Testis (tissue), 5 donors: ENCODE measurements at places on chromosomes 3 and 15.

DNA sequence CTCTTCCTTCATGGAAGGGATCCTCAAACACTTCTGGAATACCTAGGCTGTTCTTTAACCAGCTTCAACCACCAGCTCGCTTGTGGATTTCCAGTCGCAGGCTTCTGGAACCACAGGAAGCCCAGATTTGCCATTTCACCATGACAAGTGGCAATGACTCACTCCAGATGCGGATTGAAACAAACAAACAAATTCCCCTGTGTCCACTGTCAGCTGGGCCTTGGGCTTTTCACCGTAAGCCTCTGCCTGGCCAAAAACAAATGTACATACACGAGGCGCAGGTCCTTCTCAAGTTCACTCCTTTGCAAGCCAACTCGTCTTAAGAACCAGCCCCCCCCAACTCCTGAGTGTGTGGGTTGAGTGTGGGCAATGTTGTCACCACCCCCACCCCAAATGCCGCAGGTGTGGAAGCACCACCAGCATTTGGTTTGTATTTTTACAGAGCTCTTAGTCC, 8.8 kb downstream of the BCL6 start:
- peak; percentile 18 for DNase-seq

DNA sequence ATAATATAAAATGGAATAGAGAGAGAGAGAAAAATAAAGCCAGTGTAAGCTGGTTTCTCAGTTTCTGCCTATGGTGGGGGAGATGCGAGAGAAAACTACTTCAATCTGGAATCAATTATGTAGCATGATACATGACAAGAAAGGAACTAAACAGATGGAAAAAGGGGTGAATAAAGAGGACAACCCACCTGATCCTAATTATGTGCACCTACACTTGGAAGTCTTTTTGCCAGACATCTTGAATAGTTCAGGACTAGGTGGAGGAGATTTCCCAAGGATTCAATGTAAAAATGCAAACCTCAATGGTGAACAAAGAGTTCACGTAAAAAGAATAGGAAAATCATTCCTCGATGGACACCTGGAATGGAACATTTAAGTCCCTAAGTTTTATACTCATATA, 524.4 kb upstream of the RGMA start:
- DNase-seq = no peak

- no peak for DNase-seq
Measured at GRCh38 chr3:183500319-183500718, 55.2 kb downstream of the KLHL6 start.

DNA sequence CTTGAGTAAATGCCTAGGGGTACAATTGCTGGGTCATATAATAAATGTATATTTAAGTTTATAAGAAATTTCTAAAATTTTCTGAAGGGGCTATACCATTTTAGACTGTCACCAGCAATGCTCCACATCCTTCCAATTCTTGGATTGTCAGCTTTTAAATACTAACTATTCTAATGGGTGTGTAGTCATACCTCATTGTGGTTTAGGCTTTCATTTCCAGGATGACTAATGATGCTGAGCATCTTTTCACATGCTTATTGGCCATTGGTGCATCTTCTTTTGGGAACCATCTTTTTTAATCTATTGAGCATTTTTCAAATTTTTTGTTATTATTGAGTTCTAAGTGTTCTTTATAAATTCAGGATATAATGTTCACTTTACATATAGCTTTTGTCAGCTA, 52.5 kb upstream of the CORO2B start:
- DNase-seq = no peak

- no peak for DNase-seq
Measured at GRCh38 chr3:134974624-134975023, 179.6 kb downstream of the EPHB1 start.

DNA sequence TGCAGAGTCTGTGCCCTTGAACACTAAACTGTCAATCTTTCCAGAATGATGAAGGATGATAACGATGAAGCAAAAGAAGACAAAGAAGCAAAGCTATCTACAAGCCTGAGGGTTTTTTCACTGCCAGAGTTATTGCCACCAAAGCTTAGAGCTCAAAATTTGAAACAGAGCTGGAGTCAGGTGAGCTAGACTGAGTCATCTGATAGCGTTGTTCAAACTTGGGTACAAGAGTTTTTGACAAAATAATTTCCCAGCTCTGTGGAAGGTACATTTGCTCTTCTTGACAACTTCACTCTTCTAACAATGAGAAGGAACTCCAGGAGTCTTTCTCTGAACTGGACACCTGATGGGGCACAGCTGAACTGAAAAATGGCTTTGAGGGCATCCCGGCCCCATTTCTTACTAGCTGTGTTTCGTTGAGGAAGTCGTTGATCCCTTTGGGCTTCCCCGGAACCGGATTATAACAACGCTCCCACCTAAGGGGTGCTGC, 715 bp downstream of the MCCC1 start:
- DNase-seq = no peak

DNA sequence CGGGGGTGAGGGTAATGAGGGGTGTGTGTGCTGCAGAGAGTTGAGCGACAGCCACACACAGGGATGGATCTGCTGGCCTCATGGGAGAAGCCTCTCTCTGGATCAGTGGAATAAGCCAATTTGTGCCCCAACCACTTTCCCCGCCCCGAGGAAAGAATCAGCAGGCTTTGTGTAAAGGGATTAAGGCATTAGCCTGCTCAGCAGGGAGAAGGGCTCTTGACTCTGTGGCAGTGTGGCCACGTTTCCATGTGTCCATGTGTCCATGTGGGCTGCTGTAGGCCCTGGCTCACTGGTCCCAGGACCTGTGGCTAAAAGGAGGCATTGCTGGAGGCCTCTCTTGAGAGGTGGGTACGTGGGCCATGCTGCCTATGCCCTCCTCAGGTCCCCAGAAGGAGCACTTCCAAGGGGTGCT, 104.7 kb downstream of the HMG20A start:
- no peak for DNase-seq
